ENCODE measurements at places on chromosomes 2 and 18.

DNA sequence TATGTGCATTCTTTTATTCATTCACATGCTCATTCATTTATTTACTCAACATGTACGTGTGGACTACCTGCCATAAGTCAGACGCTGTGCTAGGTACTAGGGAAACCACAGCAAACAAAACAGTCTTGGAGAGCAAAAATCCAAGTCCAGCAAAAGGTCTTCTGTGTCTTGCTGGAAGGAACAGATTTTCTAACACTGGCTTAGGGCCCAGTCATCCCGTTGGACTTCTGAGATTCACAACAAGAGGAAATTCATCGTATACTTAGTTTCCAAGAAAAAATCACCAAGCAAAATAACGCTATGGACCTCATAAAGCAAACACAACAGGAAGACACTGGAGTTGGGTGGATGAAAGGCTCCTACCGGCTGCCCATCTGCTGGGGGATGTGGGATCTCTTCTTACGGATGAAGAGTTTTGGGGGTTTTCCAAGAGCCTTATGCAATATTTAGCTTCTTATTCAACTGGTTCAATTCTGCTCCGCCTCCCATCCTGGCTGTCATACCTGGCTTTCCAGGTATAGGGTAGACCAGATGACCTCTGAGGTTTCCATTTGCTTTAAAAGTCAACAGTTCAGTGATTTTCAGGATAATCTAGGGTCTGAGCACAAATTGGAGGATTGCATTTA is 262.7 kb downstream of the HAUS1 start:
- DNase-seq: no peak
- H3K4me3 ChIP-seq: no peak overlapping the region
- H3K27ac ChIP-seq: no peak overlapping the region
- no peaks in the 10 kb centered on the region for H3K4me1 ChIP-seq

DNA sequence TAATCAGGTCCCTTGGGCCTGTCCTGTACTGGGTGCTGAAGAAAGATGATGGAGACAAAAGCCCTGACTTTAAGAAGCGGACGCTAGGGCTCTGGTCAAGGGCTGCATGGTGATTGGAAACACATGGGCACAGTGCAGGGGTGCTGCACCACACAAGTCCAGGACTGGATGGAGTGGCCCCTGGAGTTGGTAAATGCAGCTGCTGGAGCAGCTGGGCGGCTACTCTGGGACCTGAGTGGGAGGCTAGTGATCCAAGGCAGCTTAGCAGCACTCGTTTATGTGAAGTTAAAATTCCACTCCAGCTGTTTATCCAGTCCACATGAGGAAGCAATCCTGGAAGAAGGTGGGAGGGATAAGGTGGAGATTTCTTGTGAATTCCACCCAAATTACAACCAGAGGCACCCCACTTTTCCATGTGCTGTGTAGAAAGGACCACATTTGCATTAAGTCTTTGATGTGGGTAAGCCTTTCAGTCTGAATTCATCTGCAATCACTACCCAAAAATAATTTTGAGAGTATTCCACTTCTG is 24.9 kb downstream of the MERTK start:
- no peaks in the 10 kb centered on the region for H3K4me1 ChIP-seq
- no peak overlapping the region for H3K27ac ChIP-seq
- H3K4me3 ChIP-seq: no peak overlapping the region
- no peaks in the 10 kb centered on the region for H3K36me3 ChIP-seq
- DNase-seq: no peak
- peaks cover 4% of the 10 kb centered on the region for H3K27me3 ChIP-seq

- no peak overlapping the region for H3K27ac ChIP-seq
- no peaks in the 10 kb centered on the region for H3K27me3 ChIP-seq
- DNase-seq: no peak
- peaks cover 11% of the 10 kb centered on the region for H3K4me1 ChIP-seq
Observed at GRCh38 chr18:9048808-9049494, 53.5 kb upstream of the NDUFV2 start.

GRCh38 chr2:173075056-173075780 is 428 bp upstream of the MAP3K20 start:
- peak overlapping the region; percentile 73 for H3K27ac ChIP-seq
- DNase-seq: no peak
- peaks cover 40% of the 10 kb centered on the region for H3K27me3 ChIP-seq
- no peaks in the 10 kb centered on the region for H3K36me3 ChIP-seq

DNA sequence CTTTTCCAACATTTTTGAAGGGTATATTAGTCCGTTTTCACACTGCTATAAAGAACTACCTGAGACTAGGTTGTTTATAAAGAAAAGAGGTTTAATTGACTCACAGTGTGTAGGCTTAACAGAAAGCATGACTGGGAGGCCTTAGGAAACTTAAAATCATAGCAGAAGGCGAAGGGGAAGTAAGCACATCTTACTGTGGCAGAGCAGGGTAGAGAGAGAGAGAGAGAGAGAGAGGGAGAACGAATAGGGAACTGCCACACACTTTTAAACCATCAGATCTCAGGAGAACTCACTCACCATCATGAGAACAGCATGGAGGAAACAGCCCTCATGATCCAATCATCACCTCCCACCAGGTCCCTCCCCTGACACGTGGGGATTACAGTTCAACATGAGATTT is 420.3 kb downstream of the SOCS6 start:
- no peaks in the 10 kb centered on the region for H3K27me3 ChIP-seq
- DNase-seq: no peak
- H3K27ac ChIP-seq: no peak overlapping the region
- no peak overlapping the region for H3K4me3 ChIP-seq
- no peaks in the 10 kb centered on the region for H3K4me1 ChIP-seq

- H3K36me3 ChIP-seq: no peaks in the 10 kb centered on the region
- H3K27ac ChIP-seq: no peak overlapping the region
- H3K4me3 ChIP-seq: no peak overlapping the region
- DNase-seq: no peak
- H3K27me3 ChIP-seq: peaks cover 6% of the 10 kb centered on the region
Observed at GRCh38 chr2:200689115-200689514, 103.3 kb downstream of the AOX1 start.

DNA sequence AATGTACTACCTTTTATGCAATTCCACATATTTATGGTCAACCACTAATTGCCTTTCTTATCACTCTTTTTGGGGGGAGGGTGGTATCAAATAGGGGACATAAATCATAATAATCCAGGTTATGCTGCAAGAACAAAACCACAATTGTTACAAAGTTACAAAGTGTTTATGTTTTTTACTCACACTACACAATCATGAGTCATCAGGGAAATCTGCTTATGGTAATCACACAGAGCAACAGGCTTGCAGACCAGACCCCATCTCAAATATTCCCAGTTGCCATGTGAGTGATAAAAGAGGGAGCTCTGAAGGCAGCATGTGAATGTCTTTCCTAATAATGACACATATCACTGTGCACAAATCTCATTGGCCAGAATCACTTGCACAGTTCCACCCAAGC is 304.7 kb upstream of the TMEFF2 start:
- no peak for DNase-seq
- no peaks in the 10 kb centered on the region for H3K4me1 ChIP-seq
- H3K36me3 ChIP-seq: no peaks in the 10 kb centered on the region
- H3K27ac ChIP-seq: no peak overlapping the region
